NCI-H2107 (cell line): ENCODE measurements at places on chromosomes 13 and 19.
A peak's percentile ranks its signal among the peaks of the same experiment; 100 is the strongest.

GRCh38 chr13:29594303-29594709 is 1.2 kb downstream of the SLC7A1 start:
- DNase-seq, result peak; percentile 5

DNA sequence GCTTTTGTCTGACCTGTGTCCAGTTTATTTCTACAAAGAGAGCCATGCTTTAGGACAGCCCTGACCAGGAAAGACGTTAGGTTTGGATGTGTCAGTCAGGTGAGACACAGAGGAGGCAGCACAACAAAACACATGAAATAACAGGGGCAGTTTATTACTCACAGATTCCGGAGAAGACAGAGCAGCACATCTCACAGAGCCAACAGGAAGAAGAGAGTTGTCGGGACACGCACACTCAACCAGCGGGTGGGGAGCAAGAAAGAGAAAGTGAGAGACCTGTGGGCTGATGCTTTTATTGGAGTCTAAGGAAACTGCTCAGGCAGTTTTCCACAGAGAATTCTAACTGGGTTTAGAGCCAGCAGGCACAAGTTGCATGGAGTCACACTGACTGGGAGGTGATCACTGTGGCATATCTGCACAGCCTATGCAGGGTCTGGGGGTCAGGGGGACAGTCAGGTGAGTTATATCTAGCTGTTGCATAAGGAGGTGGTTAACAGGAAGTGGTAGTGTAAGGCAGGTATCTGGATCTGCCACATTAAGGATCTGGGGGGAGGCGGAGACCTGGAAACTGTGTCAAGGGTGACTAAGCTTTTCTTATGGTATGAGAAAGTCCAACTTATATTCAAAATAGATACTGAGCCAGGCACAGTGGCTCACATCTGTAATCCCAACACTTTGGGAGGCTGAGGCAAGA is 24.1 kb upstream of the CEACAM20 start:
- DNase-seq, result no peak

DNA sequence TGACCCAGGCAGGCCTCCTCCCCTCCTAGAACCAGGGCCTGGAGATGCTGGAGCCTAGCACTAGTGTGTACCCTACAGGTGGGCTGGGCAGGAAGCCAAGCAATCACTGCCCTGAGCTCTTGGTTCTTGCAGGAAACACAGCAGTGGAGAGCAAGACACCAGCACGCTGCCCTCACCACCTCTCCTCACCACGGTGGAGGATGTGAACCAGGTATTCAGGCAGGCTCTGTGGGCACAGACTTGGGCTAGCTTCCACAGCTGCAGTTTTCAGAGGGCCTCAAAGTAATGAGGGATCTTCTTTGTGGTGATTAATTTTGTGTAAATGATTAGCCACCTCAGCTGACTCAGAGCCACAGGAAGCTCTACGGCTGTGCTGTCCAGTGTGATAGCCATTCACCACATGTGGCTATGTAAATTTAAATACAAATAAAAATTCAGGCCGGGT is 13.6 kb upstream of the GPI start:
- no peak for DNase-seq

GRCh38 chr19:40580619-40581018 is 3.9 kb downstream of the SHKBP1 start:
- no peak for DNase-seq

DNA sequence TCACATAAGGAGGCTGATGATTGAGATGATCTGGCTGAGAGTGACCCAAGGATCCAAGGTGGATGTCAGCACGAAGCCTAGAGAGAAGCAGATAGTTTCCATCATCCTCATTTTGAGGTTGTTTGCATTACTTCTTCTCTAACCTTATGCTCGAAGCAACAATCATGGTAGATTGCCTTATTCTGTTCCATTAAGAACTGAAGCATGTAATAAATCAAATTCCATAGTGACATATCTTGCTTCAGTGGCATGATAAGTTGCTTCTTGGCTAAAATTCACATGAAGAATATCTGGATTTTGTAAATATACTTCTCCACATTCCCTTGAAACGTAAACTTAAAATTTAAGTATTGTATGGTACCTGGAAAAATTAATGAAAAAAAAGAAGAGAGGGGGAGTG is 377.8 kb upstream of the DACH1 start:
- DNase-seq, result no peak

GRCh38 chr13:104295537-104295936 is 1229.3 kb upstream of the SLC10A2 start:
- no peak for DNase-seq

DNA sequence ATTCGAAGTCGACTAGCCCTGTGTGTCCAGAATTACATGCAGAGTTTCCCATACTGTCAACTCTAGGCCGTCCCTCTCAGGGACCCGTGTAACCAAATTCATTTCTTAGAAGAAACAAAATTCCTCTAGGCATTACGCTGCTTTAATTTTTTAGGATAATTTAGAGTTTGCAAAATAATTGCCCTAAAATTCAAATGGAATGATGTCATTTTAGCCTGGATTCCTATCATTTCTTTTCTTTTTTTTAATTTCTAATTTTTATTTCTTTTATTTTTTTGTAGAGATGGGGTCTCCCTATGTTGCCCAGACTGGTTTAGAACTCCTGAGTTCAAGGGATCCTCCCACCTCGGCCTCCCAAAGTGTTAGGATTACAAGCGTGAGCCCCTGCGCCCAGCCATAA is 1.3 kb upstream of the ATP4B start:
- no peak for DNase-seq

- DNase-seq, result no peak
Observed at GRCh38 chr13:33367171-33367895, 81.8 kb upstream of the STARD13 start.

- DNase-seq, result no peak
Observed at GRCh38 chr13:97200081-97200942, 21.8 kb upstream of the MBNL2 start.

- DNase-seq, result no peak
Observed at GRCh38 chr13:32232263-32232662, 82.9 kb downstream of the ZAR1L start.

- DNase-seq, result no peak
Observed at GRCh38 chr19:39679791-39680168, 24.1 kb downstream of the LGALS16 start.

- DNase-seq, result no peak
Observed at GRCh38 chr19:49165865-49166301, 8.3 kb downstream of the TRPM4 start.

- DNase-seq, result no peak
Observed at GRCh38 chr19:58304255-58304654, 922 bp upstream of the ERVK3-1 start.

- DNase-seq, result no peak
Observed at GRCh38 chr13:22961835-22962537, 218.8 kb upstream of the SGCG start.

DNA sequence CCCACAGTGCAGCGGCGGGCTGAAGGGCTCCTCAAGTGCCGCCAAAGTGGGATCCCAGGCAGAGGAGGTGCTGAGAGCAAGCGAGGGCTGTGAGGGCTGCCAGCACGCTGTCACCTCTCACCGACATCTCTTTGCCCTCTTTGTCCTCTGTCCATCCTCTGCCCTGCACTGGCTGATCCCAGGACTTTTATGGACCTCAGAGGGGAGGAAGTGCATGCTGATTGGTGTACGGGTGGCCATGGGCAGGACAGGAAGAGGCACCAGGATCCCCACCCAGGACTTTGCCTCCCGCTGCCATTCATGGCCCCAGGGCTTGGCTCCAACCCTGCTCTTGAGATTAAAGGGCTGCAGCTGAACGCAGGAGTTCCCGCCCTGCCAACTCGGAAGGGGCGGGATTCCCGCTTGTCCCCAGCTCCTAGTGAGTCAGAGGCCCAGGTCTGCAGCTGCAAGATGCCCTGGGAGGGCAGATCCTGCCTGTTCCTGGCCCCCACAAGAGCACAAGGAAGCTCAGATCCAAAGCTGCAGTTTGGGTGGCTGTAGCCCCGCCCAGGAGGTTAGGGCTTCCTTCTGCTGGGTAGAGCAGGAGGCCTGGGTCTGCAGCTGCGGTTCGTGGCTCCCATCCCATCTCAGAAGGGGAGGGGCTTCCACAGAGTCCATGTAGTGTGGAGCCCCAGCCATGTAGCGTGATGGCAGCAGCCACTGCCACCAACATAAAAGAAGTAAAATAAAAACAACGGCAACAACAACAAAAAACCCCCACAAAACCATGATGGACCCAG is 1716.7 kb downstream of the SLITRK1 start:
- DNase-seq, result no peak

DNA sequence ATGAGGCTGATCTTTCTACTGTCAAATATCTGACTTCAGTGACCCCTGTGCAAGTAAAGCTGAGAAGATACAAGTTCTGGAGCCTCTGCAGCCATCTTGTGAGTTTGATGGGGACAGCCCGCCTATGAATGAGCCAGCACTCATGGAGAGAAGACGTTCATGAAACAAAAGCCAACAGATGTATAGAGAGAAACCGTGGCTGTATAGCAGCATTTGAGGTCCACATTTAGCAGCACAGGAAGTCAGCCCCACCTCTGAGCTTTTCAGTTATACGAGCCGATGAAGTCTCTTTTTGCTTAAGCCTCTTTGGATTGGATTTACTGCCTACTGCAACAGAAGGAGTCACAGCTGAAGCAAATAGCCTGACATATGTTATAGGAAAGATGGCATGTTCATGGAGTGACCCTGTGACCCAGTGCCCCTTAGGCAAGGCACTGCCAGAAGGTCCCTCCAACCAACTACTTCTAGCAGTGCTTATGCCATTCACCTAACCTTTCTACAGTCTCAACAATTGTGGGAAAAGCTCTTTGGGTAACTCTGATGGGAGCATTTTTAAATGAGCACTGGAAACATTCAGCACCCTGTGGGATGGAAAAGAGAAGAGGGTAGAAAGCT is 3.5 kb upstream of the DLEU7 start:
- no peak for DNase-seq

DNA sequence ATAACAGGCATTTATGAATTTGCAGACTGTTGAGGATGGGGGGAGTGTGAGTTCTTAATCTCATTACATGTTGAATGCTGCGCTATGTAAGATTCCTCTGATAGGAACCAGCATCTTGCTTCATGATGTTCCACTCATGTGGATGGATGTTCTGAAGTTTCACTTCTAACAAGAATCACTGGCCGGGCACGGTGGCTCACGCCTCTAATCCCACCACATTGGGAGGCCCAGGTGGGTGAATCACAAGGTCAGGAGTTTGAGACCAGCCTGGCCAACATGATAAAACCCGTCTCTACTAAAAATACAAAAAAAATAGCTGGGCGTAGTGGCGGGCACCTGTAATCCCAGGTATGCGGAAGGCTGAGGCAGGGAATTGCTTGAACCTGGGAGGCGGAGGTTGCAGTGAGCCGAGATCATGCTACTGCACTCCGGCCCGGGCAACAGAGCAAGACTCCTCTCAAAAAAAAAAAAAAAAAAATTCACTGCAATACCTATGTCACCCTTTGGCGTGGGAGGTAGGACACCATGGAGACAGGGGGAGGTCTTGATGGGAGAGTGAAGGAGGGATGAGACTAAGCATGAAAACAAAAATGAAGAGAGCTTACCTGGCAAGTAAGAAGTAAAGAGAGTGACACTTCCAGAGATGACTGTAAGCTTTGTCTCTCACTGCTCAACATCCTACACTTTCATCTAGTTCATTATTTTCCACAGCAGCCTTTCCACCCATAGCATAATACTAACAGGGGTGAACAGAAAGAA is 133.0 kb downstream of the DCT start:
- DNase-seq, result no peak

GRCh38 chr19:14150770-14151661 is 14.6 kb upstream of the ASF1B start:
- no peak for DNase-seq

DNA sequence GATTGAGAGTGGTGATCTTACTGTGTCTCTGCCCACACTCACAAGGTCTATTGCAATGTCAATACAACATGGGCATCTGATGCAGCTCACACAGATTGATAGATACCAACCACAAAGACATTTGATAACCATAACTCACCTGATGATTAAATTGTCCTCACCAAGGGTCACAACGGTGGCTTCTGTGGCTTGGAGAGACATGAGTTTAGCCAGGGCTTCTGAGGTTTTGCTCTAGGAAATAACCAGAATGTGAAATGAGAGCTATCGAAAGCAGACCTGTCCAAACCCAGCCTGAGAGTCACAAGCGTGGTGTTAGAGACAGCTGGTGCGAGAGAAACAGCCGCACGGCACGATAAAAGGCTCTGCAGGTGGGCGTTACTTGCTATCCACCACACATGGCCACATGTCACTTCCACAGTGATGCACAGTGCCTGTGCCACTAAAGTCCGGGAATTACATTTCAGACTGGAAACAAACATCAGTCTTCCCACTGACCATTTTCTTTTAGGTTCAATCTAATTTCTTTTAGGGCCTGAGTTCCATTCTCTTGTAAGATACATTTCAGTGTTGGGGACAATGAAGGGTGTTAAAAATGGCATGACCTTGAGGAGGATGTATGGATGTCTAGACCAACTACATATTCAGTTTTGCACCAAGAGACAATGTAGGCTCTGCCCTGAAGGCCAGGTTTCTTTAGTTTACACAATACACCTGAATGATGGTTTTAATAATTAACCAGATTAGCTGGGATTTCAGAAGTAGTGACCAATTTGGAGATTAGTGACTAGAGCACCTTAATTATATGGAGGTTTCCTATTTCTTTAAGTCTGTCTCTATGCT is 53.7 kb downstream of the ATP7B start:
- DNase-seq, result no peak

DNA sequence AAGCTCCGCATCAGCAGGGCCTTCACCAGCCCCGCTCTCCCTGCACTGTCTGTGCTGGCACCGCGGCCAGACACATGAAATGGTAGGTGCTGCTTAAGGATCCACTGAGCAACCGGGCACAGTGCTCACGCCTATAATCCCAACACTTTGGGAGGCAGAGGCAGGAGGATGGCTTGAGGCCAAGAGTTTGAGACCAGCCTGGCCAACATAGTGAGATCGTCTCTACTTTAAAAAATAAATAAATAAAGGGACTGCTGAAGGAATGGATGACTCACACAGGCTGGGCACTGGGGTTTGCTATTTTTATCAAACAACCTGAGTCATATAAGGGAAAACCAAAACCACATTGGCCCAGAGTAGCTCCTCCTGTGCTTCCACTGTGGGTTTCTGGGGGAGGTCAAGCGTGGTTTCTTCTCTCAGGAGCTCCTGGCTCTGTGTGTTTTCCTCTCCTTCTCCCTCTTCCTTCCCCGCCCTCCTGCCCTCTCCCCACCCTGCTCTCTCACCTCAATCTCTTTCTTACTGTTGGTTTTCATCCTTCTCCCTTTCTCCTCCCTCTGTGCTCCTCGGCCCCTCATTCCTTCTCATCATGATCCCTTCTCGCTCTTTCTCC is 21.3 kb downstream of the VRK3 start:
- no peak for DNase-seq

- no peak for DNase-seq
Observed at GRCh38 chr19:4304538-4305256, at the start of gene FSD1. Gene FSD1 (plus strand): TSS chr19:4304598. CDS start chr19:4304747, 149 bp downstream.

DNA sequence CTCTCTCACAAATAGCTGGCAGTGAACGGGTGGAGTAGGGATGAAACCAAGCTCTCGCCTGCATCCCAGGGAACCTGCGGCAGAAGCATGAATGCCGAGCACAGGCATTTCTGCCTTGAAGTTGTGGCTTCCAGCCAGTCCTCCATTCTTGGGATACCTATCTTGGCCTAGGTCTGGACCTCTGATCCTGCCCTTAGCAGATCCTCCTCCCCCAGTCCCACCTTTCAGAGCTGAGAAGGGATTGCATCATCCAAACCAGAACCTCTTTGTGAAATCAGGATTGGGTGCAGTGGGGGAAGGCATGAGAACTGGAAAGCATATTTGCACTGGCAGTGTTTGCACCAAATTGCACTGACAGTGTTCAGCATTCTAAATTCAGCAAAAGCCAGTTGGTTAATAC is 5.8 kb downstream of the ZNF780A start:
- DNase-seq, result no peak

- DNase-seq, result no peak
Observed at GRCh38 chr13:91904005-91904404, 505.6 kb downstream of the GPC5 start.

- no peak for DNase-seq
Observed at GRCh38 chr13:40152145-40152544, 496.7 kb downstream of the COG6 start.
